ENCODE measurements at places on chromosomes 7 and 10.

GRCh38 chr7:50735333-50735732 lies 47.4 kb downstream of the GRB10 start:
- DNase-seq = no peak

GRCh38 chr10:124971276-124971675 lies 29.4 kb downstream of the ZRANB1 start:
- no peak for DNase-seq

- no peak for DNase-seq
These were observed 22.6 kb downstream of the UNCX start for GRCh38 chr7:1255080-1255816.

- DNase-seq = no peak
These were observed 111.2 kb downstream of the JAZF1 start for GRCh38 chr7:28069388-28069787.

DNA sequence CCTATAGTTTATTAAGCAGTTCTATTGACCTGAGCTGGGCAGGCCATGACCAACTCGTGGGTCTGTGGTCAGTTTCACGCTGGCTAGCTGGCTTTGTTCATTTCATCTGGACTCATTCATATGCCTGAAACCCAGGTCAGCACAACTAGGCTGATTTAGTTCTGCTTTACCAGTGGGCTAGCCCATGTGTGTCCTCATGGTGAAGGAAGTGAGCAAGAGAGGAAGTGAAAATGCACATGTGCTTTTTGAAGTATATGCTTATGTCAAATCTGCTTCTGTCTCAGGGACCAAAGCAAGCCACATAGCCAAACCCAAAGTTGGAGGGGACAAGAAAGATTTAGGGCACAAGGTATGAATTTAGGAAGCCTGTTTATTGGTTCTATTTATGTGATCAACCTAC lies 154.5 kb downstream of the RNF133 start:
- no peak for DNase-seq

- peak; percentile 12 for DNase-seq
These were observed 631 bp downstream of the POR start for GRCh38 chr7:75915416-75916156.

DNA sequence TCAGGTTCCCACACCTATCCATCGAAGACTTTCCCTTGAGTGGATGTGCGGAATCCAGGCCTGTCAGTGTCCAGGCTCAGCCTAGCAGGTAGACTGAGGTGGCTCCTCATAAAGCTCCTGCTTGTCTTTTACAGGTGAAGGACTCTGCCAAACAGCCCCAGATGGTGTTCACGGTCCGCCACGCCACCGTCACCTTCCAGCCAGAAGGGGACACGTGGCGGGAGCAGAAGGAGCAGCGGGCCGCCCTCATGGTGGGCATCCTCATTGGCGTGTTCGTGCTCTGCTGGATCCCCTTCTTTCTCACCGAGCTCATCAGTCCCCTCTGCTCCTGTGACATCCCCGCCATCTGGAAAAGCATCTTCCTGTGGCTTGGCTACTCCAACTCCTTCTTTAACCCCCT lies 13.9 kb downstream of the HTR5A start:
- no peak for DNase-seq

DNA sequence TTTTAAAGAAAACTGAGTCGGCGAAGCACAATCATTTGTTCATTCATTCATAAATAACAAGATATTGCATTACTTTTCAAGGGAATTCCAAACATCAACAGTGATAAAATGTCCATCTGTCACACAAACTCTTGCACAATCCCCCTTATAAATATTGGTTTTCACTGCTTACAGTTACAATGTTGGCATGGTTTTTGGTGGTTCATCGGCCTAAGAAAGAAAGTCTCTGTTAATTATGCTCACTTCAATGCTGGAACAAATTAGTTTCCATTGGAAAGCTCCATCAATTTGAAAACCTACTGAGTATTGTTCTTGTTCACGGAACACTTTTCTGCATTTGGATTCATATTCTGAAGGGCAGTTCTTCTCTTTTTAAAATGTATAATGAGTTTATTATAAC lies 188.5 kb downstream of the JAZF1 start:
- DNase-seq = no peak

- no peak for DNase-seq
These were observed 137.3 kb downstream of the SEMA3C start for GRCh38 chr7:80781561-80781979.

DNA sequence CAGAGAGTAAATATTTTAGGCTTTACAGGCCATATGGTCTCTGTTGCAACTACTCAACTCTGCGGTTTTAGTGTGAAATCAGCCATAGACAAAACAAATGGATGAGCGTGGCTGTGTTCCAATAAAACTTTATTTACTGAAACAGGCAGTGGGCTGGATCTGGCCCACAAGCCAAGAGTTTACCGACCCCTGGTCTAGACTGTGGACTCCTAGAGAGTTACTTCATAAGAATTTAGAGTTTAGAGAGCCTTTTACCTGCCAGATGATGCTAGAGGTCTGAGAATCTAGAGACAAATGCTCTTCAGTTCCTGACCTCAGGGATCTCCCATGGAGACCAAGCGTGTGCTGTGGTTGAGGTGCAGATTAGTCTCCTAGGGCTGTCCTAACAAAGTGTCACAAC lies 174.8 kb downstream of the PTEN start:
- no peak for DNase-seq

DNA sequence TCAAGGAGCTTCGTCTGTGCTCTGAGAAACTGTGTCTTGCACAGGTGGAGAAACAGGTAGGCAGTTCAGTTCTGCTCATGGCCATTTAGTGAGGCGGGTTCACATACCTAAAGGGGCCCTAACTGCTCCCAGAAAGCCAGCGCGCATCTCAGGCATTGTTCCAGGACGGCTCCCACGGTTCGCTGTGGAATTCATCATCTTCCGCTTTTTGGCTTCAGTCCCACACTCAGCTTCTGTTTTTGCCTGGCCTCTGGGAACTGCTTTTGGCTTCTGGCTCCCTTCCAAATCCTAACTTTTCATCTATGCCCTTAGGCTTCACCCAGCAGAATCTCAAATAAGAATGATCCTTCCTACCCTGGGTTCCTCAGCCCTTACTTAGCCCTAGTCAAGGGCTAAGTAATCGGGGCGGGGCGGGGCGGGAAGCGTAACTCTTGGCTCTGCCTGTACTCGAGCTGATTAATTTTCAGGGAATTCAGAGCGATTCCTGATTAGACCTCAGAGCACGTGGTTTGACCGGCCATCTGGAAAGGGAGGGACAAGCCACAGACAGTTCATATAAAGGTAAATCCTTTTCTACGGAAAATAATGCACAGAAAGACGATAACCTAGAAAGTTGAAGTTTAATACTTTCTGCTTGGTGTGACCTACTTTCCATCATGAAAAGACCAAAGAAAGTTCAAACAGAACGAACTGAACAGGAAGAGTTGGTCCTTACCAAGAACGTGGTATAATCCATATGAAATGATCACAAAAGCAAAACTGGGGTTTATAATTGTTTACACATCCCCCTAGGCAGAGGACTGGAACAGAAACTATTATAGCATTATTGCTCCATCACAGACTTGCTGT lies 105.7 kb downstream of the ST8SIA6 start:
- no peak for DNase-seq

- DNase-seq = peak; percentile 65
These were observed 75.7 kb upstream of the EFCAB10 start for GRCh38 chr7:105656922-105657521.

DNA sequence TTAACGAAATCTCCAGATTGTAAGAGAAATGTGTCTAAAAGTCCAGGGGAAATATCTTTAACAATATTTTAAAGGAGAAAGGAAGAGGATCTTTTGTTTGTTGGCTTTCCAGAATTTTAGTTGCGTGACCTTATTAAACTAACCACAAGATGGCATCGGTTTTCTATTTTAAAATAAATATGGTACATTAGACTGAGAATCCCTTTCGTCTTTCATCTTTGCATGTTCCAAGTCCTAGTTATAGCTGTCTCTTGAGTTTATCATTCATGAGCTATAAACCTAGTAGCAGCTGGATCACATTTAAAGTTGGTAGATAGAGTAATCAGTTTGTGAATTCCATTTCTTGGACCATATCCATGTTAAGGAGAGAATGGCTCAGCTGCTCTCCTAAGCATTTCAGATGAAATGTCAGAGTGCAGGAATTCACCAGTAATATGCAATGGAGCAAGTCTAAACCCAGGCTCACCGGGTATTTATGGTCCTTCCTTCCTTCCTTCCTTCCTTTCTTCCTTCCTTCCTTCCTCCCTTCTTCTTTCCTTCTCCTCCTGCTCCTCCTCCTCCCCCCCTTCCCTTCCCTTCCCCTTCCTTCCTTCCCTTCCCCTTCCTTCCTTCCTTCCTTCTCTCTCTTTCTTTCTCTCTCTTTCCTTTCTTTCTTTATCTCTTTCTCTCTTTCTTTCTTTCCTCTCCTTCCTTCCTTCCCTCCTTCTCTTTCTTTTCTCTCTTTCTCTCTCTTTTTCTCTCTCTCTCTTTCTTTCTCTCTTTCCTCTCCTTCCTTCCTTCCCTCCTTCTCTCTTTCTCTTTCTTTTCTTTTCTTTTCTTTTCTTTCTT lies 57.8 kb upstream of the RAB18 start:
- DNase-seq = no peak

GRCh38 chr7:37713613-37714012 lies 30.0 kb downstream of the GPR141 start:
- DNase-seq = no peak

DNA sequence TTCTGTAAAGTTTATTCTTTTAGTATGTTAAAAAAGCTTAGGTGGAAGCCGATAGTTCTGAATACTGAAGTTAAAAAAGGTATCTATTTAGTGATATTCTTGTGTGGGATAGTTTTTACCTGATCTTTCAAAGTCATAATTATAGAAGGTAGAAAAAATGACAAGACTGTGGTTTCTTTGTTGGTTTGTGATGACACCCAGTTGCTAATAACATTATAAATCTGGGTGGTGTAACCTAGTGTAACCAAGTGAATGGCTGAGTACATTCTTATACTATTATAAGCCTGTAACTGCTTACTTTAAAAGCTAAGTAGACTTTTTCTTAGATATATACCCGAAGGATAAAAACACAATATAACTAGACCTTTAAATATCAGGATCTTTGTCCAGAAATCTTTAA lies 2.3 kb downstream of the CDK13 start:
- no peak for DNase-seq

DNA sequence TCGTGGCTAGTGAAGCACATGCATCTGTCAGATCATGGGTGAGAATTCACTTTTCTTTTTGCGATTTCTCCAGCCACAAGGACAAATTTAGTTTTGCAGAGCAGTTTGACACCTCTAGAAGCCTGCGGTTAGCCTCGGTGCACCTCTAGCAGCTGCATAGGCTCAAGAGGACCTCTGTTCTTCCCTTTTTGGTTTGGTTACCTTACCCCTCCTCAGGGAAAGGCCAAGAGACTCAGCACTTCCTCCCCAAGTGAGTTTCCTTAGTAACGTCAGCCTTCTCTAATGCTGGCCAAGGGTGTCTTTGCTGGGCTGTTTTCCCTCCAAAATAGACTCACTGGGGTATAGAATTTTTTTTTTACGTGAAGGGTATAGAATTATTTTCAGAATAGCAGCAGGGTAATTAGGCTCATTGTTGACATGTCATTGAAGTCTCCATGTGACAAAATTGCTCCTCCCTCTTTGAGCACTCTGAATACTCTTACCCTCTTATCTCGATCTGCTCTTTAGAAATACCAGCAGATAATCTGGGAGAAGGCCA lies 97.8 kb downstream of the AUTS2 start:
- DNase-seq = no peak

Data from naive thymus-derived CD8-positive, alpha-beta T cell (primary cell).